ENCODE measurements at places on chromosomes 2 and 18. TPM values are rescaled to one million over a fixed set of nuclear protein-coding genes. Genes with fewer than 3 reads are reported as not detected.

DNA sequence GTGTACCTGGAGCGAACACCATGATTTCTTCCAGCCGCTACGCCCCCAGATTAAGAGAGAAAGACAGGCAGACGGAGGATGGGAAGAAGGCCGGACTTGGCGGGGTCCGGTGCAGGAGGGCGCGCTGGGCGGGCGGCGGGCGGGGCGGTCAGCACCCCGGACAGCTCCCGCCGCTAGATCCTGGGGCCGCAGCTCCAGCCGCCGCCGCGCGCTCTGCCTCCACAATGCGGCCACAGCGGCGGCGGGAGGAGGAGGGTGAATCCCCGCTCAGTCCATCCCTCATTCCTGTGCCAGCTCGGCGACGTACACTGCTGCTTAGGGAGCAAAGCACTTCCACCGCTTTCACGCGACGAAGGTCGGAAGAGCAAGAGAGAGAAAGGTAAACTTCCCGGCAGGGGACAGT lies at the start of gene AKAIN1:
AKAIN1 (minus strand) TSS at position 226 of the 403 bp plus-strand sequence; CDS start at position 22, 204 bp downstream.
- peak; percentile 78 for DNase-seq

GRCh38 chr2:218192902-218193430 lies 24.0 kb upstream of the ARPC2 start:
- DNase-seq = peak; percentile 28

- no peak for DNase-seq
Observed at GRCh38 chr2:237614151-237614720, 13.2 kb upstream of the LRRFIP1 start.

DNA sequence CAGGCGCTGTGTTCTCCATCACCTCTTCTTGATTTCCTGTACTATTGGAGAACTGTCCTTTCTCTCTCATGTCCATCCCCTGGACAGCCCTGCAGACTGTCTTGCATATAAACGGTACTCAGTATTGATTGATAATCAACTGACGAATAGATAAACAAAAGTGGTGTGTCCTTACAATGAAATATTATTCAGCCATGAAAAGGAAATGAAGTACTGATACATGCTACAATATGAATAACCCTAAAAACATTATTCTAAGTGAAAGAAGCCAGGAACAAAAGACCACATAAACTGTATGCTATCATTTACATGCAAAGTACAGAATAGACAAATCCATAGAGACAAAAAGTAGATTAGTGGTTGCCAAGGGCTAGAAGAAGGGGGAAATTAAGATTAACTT lies 77.6 kb downstream of the SDC1 start:
- DNase-seq = no peak

DNA sequence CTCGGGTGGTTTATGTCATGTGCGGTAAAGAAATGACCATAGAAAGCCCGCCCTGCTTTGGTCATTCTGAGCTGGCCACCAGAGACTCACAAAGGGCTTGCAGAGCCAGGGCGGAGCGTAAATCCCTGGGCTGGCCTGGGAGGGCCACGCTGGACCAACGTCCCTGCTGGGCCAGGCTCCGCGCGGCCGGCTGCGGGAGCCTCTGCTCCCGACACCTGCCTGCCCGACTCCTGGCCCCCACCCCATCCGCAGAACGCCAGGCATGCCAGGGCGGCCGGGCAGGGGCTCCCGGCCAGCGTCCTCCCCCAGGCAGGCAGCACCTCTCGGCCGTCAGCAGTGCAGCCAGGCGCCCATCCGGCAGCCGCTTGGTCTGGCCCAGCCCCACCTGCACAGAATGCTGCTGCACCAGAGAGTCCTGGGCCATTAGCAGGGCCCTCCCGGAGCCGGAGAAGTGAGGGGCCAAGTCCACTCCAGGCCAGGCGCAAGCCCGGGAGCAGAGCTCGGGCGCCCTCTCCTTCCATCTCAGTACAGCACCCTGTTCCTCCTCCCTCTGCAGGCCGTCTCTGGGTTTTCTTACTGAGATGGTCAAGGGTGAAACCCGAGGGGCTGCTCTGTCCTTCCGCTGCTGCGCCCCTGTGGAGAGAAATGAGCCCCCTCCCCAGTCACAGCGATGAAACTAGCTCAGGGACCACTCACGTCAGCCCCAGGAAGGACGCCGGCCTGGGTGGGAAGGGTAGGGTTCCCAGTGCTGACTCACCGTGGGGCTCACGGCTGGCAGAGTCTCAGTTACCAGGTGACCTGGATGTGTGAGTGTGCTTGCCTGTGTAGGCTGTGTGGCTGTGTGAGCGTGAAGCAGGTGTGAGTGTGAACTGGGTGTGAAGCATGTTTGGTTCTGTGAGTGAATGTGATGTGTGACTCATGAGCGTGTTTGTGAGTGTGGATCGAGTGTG lies 83.3 kb downstream of the PTGR3 start:
- no peak for DNase-seq

GRCh38 chr2:52571380-52572347 lies 1195.9 kb upstream of the CHAC2 start:
- DNase-seq = peak; percentile 0

Gene EFR3B
- total RNA-seq = 6.1 TPM

DNA sequence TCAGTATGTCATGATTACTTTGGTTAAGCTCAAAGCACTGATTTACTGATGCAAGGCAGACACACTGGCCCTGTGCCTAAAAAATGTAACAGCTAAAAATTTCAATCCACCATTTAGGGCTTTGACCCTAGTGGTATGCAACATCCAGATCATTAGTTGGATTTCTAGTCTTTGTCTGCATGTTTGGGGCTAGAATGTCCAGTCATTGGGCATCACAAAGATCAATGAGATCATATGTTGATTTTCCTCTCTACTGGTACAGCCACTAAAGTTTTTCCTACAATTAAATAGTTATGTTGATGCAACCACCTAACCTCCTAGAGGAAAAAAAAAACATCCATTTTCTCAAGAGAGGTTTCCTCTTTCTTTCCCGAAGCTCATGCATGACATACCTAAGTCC lies 53.4 kb upstream of the REV1 start:
- peak; percentile 11 for DNase-seq

Gene ZNF521
- 85.8 TPM for total RNA-seq

Gene DNER
- 1.3 TPM for total RNA-seq

Gene TEKT4
- not detected for total RNA-seq

DNA sequence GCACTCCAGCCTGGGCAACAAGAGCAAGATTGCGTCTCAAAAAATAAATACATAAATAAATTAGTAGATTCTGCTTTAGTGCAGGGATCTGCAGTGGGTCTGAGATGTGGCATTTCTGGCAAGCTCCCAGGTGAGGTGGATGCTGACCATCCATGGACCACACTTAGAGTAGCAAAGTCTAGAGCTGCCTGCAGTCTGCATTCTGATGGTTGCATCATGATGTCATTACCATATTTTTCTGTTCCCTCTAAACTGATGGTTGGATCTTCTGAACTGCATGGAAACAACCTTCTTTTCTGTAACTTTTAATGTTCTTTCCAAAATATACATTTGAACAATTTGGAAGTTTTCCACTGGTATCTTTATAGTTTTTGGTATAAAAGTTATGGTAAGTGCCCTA lies 42.9 kb downstream of the MYL12B start:
- DNase-seq = no peak

- DNase-seq = peak; percentile 89
Observed at GRCh38 chr2:232473467-232473890, 14.2 kb downstream of the ECEL1 start.

DNA sequence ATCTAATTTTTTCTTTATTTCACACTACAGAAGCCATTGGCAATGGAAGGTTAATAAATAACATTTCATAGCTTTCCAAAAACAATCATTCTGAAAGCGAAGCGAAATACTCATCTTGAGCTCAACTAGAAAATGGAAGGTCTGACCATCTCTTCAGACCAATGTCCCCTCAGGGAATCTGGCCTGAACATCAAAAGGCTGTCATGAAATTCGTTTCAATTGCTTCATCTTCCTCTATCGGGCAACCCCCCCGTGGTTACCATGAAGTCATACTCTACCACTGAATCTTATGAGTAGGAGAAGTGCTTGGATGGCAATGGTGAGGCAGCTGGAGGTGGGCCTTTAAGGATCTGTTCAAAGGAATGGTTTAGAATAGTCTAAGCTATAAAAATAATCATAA lies 22.9 kb upstream of the CYTIP start:
- DNase-seq = no peak

DNA sequence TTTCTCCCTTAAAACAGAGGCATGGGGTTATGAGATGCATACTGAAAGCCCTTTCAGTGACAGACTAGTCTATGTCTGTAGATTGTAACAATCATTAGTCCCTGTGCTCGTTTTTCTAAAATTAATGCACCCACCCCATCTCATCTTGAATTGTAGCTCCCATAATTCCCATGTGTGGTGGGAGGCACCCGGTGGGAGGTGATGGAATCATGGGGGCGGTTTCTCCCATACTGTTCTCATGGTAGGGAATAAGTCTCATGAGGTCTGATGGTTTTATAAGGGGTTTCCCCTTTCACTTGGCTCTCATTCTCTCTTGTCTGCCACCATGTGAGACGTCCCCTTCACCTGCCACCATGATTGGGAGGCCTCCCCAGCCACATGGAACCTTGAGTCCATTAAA lies 100.9 kb downstream of the AP1S3 start:
- DNase-seq = no peak

GRCh38 chr2:34401186-34401585 lies 802.1 kb upstream of the FAM98A start:
- DNase-seq = no peak

DNA sequence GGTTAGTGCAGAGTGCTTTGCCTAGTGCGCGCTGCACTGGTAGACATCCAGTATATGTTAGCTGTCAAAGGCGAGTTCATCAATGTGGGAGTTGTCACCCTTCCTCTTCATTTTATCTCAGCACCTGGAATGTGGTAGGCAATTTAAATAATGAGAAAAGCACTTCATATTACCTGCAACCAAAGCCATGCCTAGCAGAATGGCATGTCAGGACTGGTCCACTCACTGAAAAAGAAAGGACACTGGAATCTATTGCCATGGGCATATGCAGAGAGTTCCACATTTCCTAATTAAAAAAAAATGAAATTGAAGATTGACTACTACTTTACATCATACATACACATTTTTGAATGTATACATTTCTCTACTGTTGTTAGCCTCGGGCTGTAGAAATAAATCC lies 139.6 kb downstream of the PAX3 start:
- DNase-seq = no peak

GRCh38 chr2:178990533-178991241 lies 59.2 kb downstream of the CCDC141 start:
- no peak for DNase-seq

- no peak for DNase-seq
Observed at GRCh38 chr2:4898706-4899105, 793.5 kb upstream of the SOX11 start.

Gene CFAP210
- total RNA-seq = not detected

GRCh38 chr2:203650860-203651613 lies 55.4 kb upstream of the CD28 start:
- peak; percentile 64 for DNase-seq

Gene C2orf66
- not detected for total RNA-seq

DNA sequence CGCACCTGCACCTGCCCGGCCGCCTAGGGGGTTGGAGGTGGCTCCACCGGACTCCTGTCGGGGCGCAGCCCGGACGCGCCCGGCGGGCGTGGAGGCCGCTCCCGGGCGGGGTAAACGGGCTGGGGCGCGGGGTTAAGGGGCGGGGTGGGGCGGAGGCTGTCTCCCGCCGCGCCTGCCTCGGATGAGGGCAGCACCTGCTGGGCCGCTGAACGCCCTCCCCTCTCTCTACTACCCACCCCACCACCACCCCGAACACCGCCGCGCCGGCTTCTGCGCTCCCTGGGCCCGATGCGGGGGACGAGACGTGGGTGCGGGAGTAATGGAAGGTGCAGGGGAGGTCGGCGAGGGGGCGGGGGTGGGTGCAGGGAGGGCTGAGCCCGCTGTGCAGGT lies 224.8 kb upstream of the ID2 start:
- DNase-seq = no peak

GRCh38 chr2:178072383-178073301 lies at the start of gene PDE11A:
Gene PDE11A, minus strand, starts transcription at chr2:178072777. Its CDS starts 340 bp downstream, at chr2:178072437.
- peak; percentile 78 for DNase-seq

DNA sequence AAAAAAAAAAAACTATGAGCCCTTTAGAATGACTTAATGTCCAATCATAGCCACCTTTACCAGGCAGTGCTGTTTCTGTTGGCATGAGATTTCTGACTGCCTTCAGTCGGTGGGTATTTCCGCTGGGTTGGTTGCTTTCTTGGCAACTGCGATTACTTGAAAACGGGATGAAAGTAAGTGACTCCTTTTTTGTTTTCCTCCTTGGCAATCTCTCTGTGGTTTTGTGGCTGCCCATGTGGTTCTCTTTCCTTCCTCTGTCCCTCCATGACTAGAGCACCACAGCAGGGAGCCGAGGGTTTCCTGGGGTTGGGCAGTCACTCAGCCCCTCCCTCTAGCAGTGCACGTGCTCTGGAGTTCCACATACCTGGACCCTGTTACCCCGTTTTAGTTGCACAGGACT lies 112.1 kb downstream of the KLHL29 start:
- DNase-seq = peak; percentile 38

- DNase-seq = no peak
Observed at GRCh38 chr2:117949806-117950205, 64.1 kb downstream of the CCDC93 start.

Gene ALLC
- total RNA-seq = not detected

DNA sequence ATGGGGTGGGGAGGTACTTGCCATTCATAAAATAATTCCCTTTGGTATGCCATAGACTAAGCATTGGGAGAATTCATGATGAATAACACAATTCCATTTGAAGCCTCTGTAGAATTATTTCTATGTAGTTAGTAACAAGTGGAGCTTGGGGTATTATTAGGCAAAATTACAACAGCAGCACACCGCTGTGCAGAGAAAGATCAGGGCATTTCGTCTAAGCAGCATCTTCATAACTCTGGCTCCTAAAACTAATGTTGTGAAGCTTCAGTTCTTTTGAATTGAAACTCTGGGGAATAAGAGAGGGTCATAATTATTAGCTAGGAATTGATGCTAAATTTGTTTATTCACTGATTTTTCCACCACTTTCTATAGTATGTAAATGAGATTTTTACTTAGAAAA lies 630.7 kb downstream of the DCC start:
- DNase-seq = no peak

Gene RAB6C
- 0.10 TPM for total RNA-seq

- no peak for DNase-seq
Observed at GRCh38 chr2:235523486-235524150, 29.8 kb downstream of the AGAP1 start.

DNA sequence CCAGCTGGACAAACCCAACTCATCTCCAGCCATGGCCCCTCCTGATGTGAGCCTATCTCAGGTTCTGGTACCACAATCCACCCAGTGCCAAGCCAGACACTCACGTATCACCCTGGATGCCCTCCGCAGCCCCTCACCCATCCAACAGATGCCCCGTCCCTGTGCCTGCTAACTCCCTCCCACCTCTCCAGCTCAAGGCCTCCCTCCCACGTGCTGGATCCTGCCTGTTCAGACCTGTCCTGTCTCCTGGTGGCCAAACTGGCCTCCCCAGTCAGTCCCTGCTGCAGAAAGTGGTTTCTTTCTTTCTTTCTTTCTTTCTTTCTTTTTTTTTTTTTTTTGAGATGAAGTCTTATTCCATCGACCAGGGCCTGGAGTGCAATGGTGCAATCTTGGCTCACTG lies 86.2 kb downstream of the RRM2 start:
- DNase-seq = no peak

DNA sequence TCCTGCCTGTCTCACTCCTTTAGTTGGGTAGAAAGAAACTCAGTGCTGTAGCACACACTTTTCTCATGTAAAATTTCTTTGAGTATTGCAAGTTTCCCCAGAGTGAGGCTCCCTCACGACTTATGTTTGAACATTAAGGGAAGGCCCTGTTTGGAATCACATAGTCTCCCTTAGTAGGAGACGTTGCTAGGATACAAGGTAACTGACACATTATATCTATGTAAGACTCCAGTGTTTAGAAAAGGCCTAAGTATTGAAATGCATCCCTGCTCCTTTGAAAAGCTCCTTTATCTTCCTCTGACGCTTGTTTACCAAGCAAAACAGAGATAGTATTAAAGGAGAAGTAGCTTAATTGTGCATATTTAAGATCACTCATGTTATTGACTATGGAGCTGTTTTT lies 248.2 kb downstream of the PHLPP1 start:
- DNase-seq = peak; percentile 10

All from tongue (tissue), 3 donors.